ENCODE measurements at places on chromosomes 6 and 20.

DNA sequence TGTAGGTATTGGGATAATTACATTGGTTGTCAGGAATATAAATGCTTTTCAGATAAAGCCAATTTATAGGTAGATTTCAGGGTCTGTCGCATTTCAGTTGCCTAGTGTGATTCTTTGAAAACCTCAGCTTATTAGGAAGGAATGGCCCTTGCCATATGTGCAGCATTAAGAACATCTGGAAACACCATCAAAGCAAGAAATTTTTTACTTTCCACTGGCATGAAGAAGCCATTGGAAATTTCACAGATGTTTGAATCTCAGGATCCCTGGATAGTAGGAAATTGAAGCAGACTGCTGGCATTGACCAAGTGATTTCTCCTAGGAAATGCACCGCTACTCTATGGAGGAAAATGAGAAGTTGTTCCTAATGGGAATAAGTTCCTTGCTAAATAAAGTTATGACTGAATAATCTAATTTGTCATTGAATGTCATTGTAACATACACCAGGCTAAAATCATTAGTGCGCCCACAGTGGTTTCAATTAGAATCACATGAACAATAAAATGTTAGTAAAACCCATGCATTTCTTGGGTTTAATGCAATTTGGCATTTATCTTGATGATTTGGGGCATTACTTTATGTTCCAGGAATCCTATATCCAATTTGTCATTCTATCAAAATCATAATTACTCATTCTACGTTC is 950.1 kb downstream of the EPHA7 start:
- DNase-seq, result no peak

- DNase-seq, result no peak
These were observed 16.0 kb upstream of the ATRN start for GRCh38 chr20:3454831-3455230.

- DNase-seq, result no peak
These were observed 35.6 kb downstream of the MOCS1 start for GRCh38 chr6:39898625-39899024.

- DNase-seq, result no peak
These were observed 38.1 kb downstream of the IYD start for GRCh38 chr6:150406948-150407347.

DNA sequence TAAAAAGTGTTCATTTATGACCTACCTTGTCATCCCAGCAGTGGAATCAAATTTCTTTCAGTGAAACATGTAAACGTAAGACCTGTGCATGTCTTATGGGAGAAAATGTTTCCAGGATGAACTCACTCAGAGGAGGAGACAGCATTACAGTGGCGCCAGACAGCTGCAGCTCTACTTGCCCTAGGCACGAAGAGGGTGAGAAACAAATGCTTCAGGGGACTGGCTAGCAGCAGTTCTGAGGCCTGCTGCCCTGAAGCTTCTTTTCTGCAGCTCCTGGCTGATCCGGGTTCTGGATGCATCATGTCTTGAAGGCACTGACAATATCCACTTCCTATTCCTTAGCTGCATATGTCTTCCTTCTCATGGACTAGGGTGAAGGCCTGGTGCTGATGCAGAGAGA is 120.2 kb downstream of the QRSL1 start:
- no peak for DNase-seq

DNA sequence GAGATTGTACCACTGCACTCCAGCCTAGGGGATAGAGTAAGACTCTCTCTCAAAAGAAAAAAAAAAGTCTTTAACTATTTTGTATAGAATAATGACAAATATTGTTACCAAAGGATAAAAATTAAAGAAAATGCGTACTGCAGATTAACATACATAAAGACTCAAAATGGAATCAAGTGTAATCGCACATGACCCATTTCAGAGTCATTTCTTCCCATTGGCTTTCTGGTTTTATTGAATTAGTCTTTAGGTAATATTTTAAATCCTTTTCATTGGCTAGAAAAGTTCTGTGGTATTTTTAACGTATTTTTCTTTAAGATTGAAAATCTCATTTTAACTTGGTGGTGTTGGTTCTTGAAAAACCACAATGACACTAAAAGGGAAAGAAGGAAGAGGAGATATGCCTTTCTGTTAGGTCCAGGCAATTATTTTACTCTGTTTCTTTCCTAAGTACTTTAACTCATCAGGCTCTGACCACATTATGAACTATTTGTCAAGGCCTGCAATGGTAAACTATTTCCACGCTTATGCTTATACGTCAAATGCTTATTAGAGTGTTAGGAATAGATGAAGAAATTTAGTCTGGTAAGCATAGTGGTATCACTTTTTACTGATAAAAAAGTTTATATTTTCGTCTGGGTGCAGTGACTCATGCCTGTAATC is 52.3 kb downstream of the PLEKHG1 start:
- no peak for DNase-seq
